ENCODE measurements at places on chromosomes 13 and 19.
A peak's percentile ranks its signal among the peaks of the same experiment; 100 is the strongest.

DNA sequence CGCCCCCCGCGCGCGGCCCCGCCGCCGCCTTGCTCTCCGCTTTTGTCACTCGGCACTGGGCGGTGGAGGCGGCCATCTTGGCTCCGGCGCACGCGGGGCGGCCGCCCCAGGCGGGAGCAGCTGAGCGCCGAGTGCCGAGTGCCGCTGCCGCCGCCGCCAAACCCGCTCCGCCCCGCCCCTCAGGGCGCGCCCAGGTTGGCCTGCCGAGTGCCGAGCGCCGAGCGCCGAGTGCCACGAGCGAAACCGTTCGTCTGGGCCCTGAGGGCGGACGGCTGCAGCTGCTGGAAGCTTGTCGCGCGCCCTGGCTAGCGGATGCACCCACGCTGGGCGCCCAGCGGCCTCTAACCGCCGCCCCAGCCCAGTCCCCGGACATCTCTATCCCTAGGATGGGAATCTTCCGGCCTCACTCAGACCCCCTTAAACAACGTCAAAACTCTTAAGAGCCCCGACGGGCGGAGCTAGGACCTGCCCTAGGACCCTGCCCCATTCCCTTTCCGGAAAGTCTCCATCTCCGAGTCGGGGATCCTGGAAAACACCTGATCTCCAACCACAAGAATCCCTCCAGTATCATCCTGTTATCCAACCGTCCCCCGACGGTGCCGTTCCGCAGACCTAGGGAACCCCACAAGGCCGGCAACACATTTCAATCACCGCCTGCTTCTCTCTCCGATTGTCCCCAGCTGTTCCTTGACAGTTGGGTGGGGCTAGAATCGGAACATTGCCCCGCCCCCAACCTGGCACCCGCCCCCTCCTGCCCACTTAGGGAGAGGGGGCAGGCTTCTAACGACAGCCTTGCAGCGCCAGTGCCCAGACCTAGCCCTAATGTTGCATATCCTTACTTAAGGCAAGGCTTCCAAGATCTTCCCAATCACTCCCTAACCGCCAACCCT is 14.1 kb upstream of the AKAP8L start:
- no peak for DNase-seq

GRCh38 chr19:10061717-10062310 is 24.3 kb upstream of the SHFL start:
- no peak for DNase-seq

GRCh38 chr13:49450105-49450819 is 6.2 kb downstream of the SETDB2 start:
- DNase-seq: no peak

DNA sequence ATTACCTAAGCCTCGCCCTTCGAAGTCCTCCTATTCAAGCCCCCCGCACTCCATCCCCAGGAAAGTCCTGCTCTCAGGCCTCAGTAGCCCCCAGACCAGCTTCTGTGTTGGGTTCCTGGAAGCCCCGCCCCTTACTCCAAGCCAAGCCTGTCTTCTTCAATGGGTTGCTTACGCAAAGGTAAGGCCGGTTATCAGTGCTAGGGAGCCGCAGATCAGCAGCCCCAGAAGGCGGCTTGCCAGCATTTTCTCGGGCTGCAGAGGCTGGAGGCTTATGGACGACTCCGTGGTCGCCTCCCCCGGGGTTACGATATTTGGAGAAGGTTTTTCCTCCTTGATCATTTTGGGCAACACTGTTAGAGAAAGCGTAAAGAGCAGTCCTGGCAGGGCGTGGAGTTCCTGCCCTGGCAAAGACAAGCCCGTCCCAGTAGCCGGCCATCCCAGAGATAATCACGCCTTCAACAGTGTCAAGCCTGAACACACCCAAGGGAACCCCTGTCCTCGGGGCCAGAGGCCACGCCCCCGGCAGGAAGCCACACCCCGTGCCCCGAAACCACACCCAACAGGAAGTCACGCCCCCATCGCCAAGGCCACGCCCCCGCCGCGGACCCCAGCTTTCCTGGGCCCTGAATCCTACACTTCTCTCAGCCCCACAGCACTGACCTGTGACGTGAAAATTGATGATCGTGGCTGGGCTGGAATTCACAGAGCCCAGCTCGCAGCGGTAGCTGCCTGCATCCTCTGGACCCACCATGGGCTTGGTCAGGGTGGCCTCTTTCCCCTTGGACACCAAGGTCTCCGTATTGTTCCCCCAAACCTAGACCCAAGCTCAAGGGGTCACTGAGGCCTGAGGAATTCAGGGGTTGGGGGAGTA is 954 bp upstream of the RASIP1 start:
- DNase-seq: no peak

DNA sequence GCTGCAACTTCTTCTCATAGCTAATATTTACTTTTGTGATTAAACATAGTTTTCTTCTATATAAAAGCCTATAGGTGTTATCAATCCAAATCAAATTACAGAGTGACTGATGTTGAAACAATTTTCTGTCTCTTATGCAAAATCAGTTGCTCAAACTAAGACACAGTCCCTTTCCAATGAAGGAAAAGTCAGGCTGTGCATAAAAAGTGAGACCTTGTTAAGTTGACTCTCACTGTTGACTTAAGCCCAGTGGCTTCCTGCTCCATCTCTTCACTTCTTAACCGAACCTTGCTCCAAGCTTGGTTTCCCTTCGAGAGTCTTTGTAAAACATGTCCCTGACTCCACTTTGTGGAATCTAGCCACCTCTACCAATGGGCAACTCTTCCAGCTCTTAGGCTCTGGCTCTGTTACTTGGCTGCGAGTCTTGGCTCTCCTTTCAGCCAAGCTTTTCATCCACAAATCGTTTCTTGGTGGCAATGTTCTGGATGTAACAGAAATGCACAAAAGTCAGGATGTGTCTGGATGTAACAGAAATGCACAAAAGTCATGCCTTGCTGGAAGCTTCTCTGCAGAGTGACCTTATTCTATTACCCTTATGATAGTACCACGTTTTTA is 118.9 kb downstream of the LIG4 start:
- no peak for DNase-seq

GRCh38 chr19:38229585-38230073 is 5.6 kb upstream of the DPF1 start:
- no peak for DNase-seq

DNA sequence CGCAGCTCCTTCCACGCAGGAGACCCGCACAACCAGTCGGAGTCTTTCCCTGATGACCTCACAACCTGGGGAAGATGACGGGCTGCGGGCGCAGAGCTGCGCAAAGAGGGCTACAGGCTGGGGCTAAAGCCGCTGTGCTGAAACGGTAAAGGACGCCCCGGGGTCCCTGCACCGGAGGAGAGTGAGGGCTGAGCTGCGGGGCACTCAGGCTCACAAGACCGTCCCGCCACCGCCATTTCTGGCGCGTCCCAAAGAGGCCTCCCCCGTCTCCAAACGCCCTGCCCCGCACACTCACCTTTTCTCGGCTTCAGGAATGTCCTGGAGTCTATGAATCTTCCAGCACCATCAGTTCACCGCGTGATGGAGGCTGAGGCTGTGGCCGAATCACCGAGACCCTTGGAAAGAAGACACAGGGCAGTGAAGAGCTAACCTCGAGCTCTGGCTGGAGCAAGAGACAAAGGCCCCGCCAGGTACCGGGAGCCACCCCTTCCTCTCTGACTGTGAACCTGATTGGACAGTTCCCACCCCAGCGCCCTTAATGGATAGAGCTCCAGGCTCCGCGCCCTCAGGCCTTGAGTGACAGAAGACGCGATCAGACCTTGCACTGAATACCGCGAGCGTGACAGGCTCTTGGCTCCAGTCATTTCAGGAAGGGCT is 41.8 kb upstream of the ZNF429 start:
- no peak for DNase-seq

GRCh38 chr13:30002577-30002976 is 152.2 kb upstream of the UBL3 start:
- no peak for DNase-seq

GRCh38 chr19:34715357-34715756 is 18.7 kb upstream of the ZNF181 start:
- no peak for DNase-seq

DNA sequence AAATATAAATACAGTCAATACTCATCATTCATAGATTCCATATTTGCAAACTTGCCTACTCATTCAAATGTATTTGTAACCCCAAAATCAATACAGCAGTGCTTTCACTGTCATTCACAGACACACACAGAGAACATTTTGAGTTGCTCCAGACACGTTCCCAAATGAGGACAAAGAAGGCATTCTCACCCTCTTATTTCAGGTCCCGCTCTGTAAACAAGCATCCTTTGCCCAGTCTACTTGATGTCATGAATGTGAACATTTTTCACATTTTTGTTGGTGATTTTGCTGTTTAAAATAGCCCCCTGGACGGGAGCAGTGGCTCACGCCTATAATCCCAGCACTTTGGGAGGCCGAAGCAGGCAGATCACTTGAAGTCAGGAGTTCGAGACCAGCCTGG is 15.5 kb downstream of the C19orf47 start:
- no peak for DNase-seq

GRCh38 chr19:17243830-17244617 is 1.7 kb downstream of the NR2F6 start:
- DNase-seq: no peak

DNA sequence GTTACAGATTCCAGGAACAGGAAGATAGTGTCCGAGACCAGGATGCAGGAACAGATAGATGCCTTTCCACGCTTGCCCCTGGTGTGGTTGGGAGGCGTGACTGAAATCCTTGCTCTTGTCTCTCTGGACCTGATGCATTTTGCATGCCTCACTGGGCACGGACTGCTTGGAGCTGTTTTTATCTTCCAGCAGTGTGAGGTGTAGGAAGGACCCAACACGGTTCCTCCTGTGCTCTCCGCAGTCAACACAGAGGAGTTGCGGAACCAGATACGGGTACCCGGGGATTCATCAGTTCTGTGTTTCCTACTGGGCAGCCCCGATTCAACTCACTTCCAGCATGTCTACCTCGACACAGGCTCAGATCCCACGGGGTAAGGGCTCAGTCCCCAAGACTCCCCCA is 6.5 kb downstream of the DOT1L start:
- no peak for DNase-seq

DNA sequence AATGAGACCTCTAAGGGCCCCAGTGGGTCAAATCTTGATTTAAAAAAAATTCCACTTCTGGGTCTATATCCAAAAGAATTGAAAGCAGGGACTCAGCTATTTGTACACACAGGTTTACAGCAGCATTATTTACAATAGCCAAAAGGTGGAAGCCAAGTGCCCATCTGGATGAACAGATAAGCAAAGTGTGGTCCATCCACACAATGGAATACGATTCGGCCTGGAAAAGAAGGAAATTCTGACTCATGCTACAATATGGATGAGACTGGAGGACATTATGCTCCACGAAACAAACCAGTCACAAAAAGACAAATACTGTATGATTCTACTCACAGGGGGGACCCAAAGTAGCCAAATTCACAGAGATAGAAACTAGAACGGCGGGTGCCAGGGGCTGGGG is 76.7 kb downstream of the CACNA1A start:
- peak; percentile 81 for DNase-seq

GRCh38 chr13:69279213-69279612 is 828.4 kb upstream of the ATXN8OS start:
- DNase-seq: no peak

- DNase-seq: no peak
Measured at GRCh38 chr19:10008184-10008765, 2.0 kb downstream of the COL5A3 start.

GRCh38 chr13:113224486-113224885 is 15.1 kb downstream of the CUL4A start:
- DNase-seq: no peak

DNA sequence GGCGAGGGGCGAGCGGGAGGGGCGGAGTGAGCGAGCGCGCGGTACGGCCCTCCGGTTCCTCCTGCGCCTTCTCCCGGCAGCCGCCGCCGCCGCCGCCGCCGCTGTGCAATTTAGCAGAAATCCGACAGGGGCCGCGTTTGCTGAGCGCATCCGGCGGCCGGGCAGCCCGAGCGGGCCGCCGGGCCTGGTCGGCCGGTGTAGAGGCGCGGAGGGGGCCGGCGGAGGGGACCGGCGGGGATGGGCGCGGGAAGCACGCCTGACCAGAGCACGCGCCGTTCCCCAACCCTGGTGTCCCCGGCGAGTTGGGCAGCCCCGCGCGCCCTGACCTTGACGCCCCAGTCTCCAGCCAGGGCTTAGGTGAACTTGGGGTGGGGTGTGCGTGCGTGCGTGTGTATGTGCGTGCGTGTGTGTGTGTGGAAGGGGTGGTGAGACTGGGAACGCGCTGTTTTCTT is 144.5 kb upstream of the ZNF536 start:
- no peak for DNase-seq

DNA sequence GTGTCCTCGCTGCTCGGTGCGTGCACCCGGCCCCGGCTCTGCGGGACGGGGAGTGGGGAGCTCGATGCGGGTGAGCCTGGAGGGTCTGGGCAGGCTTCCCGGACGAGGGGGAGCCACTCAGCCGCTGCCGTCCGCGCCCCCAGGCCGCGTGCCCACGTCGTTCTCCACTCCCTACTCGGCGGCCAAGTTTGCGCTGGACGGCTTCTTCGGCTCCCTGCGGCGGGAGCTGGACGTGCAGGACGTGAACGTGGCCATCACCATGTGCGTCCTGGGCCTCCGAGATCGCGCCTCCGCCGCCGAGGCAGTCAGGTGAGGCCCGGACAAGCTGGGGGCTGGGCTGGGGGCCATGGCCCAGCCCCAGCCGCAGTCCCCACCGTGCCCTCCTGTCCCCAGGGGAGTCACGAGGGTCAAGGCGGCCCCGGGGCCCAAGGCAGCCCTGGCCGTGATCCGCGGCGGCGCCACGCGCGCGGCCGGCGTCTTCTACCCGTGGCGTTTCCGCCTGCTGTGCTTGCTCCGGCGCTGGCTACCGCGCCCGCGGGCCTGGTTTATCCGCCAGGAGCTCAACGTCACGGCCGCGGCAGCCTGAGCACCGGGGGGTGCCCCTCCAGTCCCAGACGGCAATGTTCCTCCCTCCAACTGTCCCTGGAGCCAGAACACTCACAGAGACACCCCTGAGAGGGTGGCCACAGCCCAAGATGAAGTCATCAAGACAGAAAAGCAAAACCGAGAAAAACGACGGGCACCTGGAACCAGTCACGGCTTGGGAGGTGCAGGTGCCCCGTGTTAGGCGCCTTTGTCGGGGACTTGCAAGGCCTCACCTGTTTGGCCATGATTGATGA is 2.5 kb upstream of the RPL36 start:
- DNase-seq: no peak

Measured in glomerular endothelial cell (primary cell).